Esophagus squamous epithelium (tissue), 5 donors: ENCODE measurements at places on chromosomes 5 and 9.

- DNase-seq, result no peak
Observed at GRCh38 chr5:74085782-74086181, 459.8 kb downstream of the ARHGEF28 start.

DNA sequence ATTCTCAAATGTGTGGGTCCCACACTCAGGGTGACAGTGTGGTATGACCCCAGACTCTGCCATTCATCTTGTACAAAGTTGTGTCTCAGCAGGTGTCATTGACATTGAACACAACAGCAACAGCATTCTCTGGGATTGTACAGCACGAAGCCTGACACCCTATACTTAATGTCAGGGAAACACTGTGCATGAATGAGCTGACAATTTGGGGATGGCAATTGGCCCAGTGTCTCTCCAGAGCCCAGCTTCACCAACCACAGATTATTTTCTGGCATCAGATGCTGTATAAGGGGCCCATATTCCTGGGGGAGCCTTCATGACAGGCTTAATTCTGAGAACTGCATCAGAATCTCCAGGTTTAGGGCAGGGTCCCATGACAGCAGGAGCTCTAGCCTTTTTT, 143.2 kb downstream of the GCNT1 start:
- DNase-seq, result no peak

GRCh38 chr9:134225186-134225585, 60.8 kb upstream of the RNU6ATAC start:
- no peak for DNase-seq

DNA sequence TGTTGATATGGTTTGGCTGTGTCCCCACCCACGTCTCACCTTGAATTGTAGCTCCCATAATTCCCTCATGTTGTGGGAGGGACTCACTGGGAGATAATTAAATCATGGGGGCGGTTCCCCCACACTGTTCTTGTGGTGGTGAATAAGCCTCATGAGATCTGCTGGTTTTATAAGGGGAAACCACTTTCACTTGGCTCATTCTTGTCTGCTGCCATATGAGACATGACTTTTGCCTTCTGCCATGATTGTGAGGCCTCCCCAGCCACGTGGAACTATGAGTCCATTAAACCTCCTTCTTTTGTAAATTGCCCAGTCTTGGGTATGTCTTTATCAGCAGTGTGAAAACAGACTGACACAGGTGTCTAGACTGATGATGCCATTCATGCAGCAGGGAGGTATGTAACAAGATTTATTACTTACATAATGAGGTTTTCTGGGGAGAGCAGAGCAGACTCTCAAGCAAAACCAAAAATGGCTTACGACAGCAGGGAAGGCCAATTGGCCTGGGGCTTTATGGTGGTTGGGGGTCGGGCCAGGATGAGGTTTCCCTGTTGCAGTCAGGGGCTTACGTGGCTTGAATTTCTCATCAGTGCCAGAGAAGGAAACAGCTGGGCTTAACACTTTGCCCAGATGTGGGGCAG, 9.5 kb upstream of the COMMD10 start:
- DNase-seq, result no peak

DNA sequence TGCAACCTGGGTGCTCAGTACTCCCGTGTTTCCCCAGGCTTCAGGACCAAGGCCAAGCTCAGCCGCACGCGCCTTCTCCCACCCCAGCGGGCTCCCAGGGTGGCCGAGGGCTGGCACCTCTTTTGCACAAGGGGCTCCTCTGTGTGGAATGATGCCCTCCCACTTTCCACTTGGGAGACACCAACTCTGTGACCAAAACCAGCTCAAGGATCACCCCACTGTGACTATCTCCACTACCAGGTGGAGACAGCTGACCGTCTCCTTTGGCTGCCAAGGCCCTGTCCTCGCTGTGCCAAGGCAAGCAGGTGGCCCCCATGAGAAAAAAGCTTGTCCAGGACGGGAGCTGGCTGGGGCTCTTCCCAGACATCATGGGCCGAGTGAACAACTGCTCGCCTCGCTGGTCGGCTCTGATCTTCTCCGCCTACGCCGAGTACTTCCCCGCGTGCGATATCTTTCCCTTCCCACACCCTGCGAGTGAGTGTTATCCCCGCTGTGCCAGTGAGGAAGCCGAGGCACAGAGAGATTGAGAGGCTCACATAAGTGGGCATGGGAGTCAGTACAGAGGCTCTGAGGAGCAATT, 132.8 kb downstream of the ZNF354C start:
- no peak for DNase-seq

GRCh38 chr9:96874947-96875460, 20.7 kb upstream of the ZNF782 start:
- DNase-seq, result no peak

- DNase-seq, result no peak
Observed at GRCh38 chr5:93305984-93306383, 275.0 kb downstream of the NR2F1-AS1 start.

DNA sequence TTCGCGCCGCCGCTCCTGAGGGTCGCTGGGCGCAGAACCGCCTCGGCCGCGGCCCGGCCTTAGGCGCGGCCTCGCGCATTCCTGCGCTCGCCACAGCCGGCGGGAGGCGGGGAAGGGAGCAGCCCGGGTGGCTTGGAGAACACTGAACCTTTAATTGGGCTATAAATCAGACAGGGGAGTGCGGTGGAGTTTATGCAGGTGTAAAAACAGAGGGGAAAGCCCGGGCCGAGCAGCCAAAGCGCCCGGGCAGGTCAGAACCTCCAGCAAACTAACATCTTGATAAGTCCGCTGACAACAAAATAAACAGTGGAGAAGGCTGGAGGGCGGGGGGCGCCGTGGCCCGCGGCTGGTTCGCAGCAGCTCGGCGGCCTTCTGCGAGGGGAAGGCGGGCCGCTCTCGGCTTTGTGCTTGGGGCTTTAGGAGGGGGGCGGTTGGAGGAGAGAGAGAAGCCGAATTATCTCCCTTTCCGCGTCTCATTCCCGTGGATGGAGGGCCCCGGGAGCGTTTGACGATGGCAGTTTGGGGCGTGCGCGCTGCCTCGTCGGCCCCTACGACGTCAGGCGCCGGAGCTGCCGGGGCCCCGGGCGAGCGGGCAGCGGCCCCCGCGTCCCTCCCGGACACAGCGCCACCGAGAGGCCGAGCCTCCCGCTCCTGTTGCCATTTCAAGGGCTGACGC, 11.3 kb downstream of the FOXD1 start:
- DNase-seq, result no peak

- no peak for DNase-seq
Observed at GRCh38 chr9:76181781-76182180, 212.4 kb downstream of the RFK start.

GRCh38 chr9:79362100-79363081, 209.4 kb upstream of the TLE4 start:
- DNase-seq, result no peak

GRCh38 chr9:99416007-99416406, 193.9 kb downstream of the SEC61B start:
- DNase-seq, result no peak

DNA sequence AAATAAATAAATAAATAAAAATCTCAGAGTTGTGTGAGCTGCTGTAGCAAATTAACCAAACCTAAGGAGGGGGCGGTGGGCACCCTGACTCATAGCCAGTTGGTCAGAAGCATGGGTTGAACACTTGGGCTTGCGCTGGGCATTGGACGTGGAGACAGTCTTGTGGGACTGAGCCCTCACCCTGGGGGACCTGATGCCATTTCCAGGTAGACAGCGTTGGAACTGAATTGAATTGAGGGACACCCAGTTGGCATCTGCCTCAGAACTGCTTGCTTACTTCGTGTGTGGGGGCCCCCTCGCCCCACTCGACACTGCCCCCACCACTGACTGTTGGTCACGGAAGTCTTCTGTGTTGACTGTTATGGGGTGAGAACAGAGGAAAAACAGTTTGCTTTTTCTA, 19.0 kb upstream of the TBC1D9B start:
- no peak for DNase-seq

DNA sequence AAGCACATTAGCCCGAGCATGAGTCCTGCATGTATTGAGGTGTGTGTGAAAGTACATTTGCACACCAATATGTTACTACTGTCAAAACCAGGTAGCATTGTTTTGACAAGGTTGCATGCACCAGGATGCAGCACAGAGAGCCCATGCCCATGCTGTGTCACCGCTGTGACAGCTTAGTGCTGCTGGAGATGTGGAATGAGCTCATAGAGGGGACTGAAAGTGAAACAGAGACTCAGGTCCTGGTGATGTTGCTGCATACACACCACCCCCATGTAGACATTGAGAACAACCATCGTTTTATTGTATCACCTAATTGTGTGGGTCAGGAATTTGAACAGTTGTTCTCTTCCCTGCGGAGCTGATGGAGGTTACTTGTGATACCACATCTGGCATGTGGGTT, 53.0 kb downstream of the GADD45G start:
- no peak for DNase-seq

GRCh38 chr9:129968690-129969485, 74.1 kb downstream of the FNBP1 start:
- DNase-seq, result no peak

- no peak for DNase-seq
Observed at GRCh38 chr5:159817262-159818029, 98.8 kb upstream of the ADRA1B start.

DNA sequence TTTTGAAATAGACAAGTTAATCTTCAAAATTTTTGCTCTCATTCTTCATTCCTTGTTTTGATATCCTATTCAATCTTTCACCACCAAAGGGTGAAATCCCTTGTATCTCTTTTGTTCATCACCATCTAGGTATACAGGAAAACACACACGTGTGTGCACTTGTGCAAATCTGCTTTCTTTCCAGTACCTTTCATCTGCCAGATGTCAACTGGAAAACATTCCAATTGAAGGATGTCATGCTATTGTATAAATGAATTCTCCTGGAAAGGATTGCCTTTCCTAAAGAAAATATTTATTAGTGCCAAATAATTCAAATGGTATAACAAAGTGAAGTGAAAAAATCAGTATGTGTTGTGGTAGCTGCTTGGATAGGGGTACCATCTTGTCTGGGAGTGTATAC, 123.7 kb downstream of the RANBP17 start:
- no peak for DNase-seq

GRCh38 chr9:113808391-113809358, 67.4 kb upstream of the ZNF618 start:
- DNase-seq, result no peak
